ENCODE measurements at places on chromosomes 13 and 19.
A peak's percentile ranks its signal among the peaks of the same experiment; 100 is the strongest.

GRCh38 chr19:1901940-1902404 lies 3.2 kb upstream of the ADAT3 start:
- DNase-seq, result no peak

GRCh38 chr19:29475469-29475868 lies 50.3 kb upstream of the VSTM2B start:
- DNase-seq, result no peak

DNA sequence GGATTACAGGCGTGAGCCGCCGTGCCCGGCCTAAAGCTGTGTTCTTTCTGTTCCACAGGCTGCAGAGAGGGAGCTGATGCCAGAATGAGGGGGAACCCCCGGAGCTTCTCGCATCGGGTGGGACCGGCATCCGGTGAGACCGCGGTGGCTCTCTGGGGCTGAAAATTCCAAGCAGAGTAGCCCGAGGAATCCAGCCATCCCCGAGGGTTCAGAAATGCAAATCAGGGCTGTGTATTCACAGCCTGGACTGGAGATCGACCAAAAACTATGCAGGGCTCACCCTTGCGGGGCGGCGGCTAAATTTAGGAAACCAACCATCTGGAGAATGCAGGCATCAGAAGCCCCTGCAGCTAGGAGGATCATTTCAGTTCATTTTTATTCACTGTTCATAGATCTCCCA lies 99.2 kb downstream of the GNG7 start:
- DNase-seq, result no peak

DNA sequence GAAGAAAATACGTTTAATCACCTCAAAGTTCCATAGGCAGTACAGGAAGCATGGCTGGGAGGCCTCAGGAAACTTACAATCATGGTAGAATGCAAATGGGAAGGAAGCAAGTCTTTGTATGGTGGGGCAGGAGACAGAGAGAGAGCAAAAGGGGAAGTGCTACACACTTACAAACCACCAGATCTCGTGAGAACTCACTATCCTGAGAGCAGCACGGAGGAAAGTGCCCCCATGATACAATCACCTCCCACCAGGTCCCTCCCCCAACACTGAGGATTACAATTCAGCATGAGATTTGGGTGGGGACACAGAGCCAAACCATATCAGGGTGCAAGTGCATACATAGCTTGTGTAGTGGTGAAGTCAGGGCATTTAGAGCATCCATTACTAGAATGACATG lies 92.3 kb upstream of the ANKRD10 start:
- DNase-seq, result no peak

DNA sequence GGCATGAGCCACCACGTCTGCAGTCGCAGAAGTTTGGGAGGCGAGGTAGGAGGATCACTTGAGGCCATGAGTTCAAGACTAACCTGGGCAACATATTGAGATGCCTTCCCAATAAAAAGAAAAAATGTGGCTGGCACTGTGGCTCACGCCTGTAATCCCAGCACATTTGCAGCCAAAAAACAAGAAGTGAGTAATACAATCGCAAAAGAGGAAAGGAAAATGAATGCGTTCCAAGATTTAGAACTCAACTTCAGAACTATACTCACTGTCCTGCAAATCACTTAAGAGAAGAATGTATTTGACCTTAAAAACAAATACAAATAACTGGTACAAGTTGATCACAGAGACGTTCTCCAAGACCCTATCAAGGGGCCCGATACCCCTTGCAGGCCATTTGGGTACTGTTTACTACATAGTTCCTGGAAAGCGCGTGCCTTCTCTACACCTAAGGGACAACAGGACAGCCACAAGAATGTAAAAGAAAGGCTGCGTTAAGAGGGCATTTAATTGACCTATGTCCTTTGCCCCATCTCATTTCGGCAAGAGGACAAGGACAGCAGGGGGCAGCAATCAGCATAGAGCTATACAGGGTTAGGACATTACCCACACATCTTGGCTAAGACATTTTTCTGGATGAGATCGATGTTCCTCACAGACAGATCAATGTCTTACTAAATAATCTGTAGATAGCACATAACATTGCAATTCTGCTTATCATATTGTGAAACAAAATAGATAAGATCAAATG lies 41.3 kb downstream of the FLT3 start:
- peak; percentile 35 for DNase-seq

DNA sequence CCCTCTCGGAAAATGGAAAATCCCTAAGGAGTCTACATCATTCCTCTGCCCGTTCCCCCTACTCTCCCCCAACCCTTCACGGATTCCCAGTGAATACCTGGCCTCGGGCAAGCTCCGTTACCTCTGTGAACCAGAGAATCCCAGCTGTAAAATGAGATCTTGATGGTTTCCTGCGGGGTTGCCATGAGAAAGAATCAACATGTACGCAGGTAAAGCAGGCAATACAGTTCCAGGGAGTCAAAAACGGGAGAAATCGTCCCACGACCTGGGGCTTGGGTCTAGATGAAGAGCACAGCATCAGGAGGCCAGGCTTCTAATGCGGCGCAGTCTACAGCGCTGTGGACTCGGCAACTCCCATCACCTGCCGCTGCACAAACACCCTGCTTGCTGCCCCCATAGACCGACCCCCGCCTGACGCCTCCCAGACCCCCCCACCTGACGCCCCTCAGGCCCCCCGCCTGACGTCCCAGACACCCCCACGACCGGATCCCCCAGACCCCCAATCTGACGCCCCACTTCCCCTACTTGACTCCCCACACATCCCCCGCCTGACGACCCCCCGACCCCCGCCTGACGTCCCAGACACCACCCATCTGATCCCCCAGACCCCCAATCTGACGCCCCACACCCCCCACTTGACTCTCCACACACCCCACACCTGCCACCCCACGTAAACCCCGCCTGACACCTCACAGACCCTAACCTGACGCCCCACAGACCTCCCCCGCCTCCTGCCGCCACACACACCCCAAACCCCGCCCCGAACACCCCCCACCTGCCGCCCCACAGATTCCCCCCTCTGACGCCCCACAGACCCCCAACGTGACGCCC lies 680 bp downstream of the LIG4 start:
- no peak for DNase-seq

GRCh38 chr13:50574731-50575130 lies 268.8 kb downstream of the DLEU7 start:
- no peak for DNase-seq

DNA sequence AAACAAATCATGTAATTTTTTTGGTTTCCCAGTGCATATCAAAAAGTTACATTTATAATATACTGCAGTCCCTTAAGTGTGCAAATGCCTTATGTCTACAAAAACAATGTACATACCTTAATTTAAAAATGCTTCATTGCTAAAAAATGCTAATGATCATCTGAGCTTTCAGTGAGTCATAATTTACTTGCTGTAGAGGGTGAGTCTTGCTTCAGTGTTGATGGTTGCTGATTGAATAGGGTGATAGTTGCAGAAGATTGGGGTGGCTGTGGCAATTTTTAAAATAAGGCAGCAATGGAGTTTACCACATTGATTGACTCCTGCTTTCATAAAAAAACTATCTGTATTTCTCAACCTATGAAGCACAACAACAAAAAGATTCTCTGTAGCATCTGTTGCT lies 613.9 kb downstream of the TBC1D4 start:
- DNase-seq, result no peak

DNA sequence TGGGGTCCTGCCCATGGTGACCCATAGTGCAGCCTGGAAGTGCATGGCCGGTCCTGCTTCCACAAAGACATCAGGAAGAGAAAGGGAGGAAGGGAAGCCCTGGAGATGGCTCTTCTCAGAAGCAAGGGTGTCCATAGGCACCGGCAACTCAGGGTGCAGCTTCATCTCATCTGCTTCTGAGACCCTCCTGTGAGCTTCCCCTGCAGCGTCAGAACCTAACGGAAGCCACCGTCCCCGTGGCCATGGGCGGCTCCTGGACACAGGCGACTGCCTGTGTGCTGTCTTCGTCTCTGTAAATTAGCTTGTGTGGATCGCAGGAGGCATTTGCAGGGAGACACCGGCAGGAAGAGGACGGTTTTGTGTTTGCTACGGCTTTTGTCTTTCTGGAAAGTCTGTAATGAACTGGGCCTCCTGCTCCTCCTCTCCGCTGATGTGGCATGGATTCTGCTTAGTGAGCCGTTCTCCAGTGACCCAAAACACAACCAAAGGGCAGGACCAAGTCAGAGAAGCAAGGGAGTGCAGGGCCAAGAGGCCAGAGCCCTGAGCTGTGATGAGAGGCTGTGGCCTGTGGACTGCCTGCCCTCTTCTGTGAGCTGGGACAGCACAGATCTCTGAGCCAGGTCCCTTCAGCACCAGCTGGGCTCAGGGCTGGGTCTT lies 2.5 kb downstream of the ATP4B start:
- DNase-seq, result no peak

DNA sequence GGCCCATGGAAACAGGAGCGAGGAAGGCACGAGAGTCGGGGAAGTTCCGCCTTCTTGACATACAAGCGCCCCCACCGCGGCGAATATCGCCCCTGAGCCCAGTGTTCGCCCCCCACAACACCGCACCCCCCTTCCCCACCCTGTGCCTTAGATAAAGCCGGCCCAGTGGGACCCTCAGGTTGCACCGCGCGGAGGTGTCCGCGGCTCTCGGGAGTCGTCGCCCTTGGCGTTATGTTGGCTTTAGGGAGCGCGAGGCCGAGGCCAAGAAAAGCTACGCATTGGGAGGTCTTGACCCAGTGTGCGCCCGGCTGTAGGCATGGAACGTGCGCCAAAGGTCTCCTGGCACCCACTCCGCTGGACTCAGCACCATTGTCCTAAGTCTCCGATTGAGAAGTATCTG lies 603 bp upstream of the ZNF132 start:
- DNase-seq, result no peak

DNA sequence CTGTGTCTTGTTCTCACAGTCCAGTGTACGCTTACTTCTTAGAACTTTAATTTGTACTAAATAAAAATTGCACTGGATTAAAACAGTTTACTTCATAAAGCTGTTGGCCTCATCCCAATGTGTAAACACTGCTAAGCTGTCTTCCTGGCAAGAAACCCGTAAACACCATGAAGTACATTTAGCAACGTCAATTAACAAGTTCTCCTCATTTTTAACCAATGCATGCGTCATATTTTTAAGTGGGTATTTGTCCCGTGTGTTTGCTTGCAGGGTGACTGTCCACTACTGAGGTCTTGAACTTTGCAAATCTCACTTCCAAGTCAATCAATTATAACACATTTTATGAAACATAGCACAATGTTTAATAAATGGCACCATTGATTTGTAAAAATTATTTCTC lies 28.2 kb downstream of the LAIR2 start:
- DNase-seq, result no peak

- DNase-seq, result no peak
Measured at GRCh38 chr19:10855879-10856522, 7.8 kb downstream of the C19orf38 start.

DNA sequence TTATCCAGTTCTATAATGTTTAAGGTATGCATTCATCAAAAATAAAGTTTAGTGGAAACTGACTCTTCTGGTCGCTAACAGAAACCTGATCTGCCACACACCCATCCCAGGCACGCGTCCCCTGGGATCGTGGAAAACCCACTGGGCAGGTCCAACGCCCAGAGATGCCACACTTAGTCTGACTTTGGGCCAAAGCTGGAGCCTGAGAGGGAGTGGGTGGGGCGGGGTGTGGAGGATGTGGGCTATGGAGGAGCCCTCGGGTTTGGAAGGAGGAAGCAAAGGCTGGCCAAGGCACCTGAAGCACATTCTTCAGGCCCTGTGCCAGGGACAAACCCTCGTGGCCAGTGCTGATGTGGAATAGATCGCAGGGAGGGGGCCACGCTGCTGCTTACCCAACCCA lies 2.5 kb downstream of the IGFL1 start:
- DNase-seq, result no peak

GRCh38 chr13:41302743-41303142 lies 8.3 kb upstream of the NAA16 start:
- no peak for DNase-seq

DNA sequence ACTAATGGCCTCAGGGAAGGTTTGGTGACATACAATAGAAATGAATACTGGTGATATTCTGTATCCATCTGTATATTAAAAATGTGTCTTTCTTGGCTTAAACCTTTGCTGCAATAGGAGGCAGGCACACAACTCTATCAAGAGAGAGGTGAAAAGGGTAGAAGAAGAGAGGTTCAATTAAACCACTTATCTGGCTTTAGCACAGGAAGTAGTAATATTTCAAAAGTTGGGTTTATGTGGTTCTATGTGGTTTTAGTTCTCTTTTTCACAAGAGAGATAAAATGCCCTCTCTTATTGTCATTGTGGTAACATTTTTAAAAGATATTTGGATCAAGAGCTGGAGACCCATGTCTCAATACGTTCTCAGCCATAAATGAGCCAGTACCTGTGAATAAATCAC lies 146.2 kb upstream of the FNDC3A start:
- DNase-seq, result no peak

- peak; percentile 25 for DNase-seq
Measured at GRCh38 chr13:42984691-42985090, 7.3 kb downstream of the EPSTI1 start.

DNA sequence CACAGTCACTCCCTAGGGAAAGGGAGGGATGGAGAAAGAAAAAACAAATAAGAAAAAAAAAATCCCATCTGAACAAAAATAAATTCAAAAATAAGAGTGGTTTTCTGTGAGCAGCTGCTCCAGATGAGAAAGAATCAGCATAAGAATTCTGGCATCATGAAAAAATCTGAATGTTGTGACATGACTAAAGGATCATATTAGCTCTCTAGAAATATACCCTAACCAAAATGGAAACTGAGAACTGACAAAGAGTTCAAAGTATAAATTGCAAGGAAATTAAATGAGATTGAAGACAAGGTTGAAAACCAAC lies 579.0 kb downstream of the UQCRFS1 start:
- DNase-seq, result no peak

DNA sequence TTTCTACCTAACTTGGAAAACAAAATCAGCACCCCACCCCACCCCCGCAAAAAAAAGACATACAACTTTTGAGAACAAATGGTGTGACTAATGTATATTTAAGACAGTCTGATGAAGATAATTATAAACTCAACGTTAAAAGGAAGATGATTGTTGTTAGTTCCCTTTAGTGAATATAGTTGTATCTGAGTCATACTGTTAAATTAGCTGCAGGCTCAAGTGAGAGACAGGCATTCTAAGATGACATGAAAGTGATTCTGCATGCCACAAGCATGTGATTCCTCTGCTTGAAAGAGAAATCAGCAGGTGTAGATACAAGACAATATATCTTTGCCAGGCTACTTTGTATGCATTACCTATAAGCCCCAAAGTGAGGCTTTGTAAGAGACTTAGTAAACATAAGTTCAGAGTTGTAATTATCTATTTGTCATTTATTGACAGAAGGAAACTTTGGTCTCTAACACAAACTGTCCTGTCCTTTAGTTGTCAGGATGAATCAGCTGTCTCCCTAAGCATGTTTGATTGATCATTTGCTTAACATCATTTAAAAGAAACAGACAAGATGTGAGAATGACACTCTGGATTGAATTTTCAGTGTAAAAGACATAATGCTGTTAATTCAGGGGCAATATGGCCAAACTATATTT lies 319.4 kb upstream of the HTR2A start:
- DNase-seq, result no peak

DNA sequence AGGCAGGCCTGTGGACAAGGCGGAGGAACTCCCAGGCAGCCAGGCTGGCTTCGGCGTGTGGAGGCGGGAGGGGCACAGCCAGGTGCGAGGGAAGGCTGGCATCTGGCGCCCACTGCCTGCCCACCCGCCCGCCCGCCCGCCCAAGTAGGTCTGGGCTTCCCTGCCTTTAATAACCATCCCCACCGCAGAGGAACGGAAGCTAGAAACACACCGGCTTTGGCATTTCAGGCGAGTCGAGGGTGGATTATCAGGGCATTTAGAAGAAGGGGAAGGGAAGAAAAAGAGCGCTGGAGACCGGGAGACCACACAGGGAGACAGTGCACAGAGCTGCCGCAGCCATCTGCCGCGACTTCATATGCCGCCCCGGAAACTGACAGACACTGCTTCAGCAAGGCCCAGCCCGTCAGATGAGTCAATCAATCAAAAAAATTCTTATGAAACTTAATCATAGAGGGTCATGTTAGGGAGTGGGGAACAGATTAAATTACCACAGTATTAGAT lies 199.7 kb downstream of the TSHZ3 start:
- no peak for DNase-seq
